ENCODE measurements at places on chromosomes 2 and 18.

DNA sequence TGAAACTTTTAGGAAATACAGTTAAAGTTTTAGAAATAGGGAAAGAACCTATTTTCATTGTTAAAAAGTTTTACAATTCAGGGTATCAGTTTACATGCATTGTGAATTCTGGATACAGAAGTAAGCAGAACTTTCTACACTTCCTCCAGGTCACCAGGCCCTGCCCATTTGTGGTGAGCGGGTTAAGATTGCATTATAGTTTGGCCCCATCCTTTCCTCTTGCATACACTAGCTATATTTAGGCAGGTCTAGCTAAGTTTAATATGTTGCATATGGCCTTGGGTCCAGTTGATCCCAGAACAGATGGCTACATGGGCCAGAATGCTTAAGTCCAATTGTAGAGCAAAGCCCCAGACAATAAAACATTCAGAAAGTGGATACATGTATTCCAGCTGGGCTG is 4.8 kb downstream of the VWA3B start:
- no peak for DNase-seq

GRCh38 chr18:11963991-11964484 is 17.3 kb upstream of the IMPA2 start:
- no peak for DNase-seq

DNA sequence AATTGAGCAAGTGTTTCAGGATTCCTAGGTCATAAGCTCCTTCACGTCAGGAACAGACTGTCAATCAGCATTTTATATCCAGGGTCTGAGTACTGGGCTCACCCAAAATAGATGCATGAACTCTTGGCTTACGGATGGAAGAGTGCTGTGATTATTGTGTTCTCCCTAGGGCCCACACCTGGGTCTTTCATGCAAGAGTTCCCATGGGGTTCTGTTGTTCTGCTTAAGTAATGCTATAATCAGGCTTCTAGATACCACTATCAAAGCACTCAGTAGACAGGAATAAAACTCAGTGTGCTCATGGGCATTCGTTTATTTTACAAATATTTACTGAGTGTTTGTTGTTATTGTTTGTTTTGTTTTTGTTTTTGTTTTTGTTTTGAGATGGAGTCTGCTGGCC is 46.4 kb upstream of the PMAIP1 start:
- DNase-seq, result no peak

- no peak for DNase-seq
These were observed 98.2 kb upstream of the B3GNT7 start for GRCh38 chr2:231297108-231297908.

DNA sequence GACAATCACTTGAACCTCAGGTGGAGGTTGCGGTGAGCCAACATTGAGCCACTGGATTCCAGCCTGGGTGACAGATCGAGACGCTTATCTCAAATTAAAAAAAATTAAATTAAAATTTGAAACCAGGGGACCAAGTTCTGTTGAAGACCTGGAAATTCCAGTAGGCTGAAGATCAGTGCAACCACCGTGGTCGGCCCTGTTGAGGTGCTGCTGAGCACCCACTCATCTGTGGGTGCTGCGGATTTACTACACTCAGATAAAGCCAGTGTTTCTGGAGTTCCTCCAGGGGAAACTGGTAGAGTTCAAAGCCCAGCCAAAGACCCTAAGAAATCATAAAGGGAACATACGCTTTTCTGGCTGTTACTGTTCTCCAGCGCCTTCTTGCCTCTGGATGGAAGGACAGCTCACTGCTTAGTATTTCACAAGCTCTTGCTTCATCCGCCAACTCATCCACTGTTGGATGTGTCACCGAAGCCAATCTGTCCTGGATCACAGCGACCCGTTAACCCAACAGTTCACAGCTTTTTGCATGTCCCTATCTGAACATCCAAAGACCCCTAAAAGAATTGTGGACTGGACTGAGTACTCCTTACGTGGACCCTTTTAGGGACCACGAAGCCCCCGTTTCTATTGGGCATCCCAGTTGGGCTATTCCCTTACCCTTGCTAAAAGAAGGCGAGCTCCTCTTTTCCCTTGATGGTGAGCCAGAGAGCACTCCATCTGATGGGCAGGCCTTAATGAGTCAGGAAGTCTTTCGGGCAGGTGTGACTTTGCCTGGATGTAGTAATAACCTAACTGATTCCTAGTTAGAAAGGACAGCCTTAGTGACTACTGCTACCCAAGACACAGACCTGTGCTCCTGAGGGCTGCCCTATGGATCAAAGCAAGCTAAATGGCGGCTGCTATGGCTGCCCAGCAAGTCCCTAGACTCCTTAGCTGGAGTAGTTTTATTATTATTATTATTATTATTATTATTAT is 6.0 kb upstream of the ALPP start:
- no peak for DNase-seq

DNA sequence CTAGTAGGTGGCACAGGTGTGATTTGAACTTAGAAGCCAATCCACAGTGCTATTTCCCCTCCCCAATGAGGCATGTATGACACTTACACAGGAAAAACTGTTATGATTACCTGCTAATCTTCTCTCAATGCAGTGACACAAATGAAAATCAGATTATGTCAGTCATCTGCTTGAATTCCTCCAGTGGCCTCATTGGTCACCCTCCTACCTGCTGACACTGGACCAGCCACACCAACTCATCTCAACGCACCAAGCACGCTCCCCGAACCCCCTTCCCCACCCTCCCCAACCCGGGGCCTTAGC is 82.2 kb upstream of the SEC11C start:
- DNase-seq, result no peak

GRCh38 chr2:239289545-239289944 is 111.3 kb downstream of the HDAC4 start:
- DNase-seq, result no peak

DNA sequence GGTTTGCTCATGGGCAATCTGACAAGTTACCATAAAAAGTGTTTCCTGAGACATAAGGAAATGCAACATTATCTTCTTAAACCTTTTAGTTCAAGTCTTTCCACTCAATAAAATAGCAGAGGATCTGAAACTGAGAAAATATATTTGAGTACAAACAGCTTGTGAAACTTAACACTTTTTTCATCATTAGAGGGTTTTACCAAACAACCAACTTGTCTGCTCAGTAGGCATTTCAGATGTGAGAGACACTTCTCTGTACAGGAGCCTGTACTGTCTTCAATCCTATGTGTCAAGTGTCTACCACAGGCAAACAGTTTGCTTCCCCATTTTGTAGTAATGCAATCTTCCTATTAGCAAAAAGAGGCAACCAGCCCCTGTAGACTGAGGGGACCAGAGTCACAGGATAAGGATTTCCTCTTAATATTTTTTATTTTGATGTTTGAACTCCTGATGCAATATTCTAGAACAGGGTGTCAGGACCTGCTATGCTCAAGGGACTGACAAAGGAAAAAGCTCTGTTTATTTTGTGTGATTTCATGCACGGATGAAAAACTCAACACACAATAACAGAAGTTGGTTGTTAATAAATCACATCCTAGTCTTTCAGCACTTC is 159.1 kb upstream of the LHCGR start:
- DNase-seq, result no peak

DNA sequence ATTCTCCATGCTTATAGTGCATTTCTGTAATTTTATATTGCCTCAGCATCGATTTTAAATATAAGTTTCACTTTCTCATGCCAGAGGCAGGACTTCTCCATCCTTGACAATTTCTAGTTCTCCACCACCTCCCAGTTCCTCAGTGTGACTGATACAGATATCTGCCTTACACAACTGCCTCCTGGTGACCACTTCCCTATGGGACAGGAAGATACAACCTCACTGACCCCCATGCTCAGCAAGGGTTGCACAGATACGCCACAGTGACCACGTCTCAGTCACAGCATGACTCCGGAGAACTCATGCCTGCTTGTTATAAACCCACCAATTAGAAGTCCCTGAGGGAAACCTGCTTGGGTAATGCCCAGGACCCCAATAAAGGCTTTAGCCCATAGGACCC is 284.0 kb upstream of the MC4R start:
- no peak for DNase-seq

DNA sequence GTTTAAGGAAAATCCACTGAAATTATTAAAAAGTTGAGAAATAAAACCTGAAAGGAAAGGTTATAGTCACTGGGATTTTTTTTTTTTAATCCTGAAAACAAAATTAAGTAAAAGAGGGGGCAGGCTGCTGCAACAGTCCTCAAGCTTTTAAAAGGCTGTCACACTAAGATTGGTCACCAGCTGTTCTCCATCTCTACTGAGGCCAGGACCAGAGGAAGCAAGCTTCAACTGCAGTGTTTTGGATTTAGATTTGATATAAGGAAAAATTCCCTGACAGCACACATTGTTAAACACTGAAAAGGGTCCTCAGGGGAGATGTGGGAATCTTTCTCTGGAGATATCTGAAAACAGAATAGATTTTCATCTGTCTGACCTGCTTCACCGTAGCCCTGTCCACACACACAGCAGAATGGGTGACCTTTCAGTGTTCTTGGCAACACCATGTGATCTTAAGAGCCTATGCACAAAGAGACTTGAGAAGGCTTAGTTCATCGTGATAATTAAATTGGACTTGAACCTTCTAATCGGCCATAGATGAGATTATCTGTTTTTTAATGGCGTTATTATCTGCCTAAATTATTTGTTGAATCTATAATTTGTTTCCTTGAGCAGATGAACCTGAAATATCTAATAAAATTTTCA is 132.0 kb upstream of the BOD1L2 start:
- no peak for DNase-seq

DNA sequence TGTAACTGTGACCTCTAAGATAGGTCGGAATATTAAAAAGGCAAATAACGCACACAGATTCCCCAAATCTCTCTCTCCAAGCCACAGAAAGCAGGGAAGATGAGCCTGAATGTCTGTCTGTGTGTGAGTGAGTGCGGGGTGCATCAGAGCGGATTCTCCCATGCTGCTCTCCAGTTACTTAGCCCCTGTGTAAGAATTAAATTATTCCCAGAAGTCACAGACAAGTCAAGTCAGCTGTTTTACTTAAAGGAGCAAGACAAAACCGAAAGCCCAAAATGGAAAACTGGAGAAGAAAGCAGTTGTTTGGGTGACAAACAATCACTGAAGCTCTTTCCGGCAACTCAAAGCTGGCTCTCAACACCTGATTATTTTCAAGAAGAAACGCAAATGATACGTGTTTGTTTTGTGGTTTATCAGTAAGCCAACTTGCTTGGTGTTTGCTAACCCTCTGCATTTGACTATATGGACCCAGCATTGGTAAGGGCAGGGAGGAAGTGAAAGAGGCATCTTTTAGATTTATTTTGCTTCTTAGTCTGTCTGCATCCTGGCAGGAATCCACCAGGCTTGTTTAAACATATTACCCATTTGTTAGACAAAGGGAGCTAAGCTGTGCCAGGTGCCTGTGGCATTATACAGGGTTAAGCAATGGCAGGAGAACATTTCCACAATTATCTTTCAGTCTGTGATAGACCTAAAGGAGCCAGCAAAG is 121.5 kb upstream of the CREB1 start:
- no peak for DNase-seq

GRCh38 chr2:2739231-2739795 is 408.2 kb upstream of the MYT1L start:
- no peak for DNase-seq

DNA sequence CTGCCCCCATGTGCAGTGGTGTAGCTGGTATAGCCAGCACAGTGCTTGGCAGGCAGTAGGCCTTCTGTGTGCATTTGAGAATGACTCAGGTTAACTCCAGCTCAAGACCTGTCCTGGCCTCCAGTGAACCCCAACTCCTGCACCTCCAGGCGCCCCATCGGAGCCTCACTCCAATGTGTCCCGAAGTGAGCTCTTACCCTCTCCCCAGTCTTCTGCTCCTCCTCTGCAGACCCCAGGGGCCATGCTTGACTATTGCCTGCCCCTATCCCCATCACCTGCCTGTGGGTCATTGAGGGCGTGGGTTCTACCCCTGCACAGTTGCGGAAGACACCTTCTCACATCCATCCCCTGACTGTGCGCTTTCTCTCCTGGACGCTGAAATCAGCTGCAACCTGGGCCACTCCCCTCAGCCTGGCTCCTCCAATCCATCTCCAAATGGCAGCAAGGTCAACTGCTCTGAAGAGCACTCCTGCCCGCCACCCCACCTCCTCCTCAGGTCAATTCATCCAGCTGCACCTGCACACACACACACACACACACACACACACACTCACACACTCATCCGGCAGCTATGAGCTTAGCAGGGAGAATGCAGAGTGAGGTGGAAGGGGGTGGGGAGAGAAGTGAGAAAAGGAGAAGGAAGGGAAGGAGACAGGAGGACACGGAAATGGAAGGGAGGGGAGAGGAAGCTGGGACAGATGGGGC is 130.3 kb upstream of the GLI2 start:
- DNase-seq, result no peak

- DNase-seq, result peak; percentile 18
These were observed 417.7 kb upstream of the SLC14A2 start for GRCh38 chr18:45197526-45197970.

- peak; percentile 11 for DNase-seq
These were observed 758 bp downstream of the RIF1 start for GRCh38 chr2:151410485-151410834.

DNA sequence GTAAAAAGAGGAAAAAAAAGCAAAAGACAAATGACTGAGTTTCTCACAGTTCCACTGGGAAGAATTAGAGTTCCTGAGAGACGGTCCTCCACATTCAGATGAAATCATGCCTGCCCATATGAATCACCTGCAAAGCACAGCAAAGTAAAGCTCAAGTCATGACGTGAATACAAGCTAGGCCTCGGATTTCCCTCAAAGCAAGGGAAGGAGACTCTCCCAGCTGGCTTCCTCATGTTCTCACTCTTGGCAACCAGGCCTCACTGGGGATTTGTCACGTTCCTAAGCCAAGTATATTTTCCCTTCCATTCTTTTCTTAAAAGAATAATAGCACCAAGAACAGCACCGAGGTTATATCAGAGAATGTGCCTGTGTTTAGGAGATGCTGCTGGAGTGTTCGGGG is 47.0 kb downstream of the CYP27C1 start:
- DNase-seq, result no peak

DNA sequence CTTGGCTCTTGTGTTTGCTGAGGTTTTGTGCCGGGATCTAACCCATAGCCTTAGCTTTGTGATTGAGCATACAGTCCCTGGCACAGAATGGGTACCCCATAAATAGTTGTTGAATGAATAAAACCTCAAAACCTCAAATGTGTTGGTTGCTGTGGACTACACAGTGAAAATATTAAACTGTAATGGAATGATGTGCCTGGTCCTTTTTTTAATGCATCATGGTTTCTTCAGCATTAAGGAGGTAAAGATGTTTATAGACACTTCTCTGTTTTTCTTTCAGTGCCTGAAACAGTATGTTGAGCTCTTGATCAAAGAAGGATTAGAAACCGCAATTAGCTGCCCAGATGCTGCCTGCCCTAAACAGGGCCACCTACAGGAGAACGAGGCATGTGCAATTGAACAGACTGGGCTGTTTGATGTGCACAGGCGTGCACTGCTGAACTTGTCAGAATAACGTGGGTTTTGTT is 97.0 kb downstream of the RNF144A start:
- no peak for DNase-seq

DNA sequence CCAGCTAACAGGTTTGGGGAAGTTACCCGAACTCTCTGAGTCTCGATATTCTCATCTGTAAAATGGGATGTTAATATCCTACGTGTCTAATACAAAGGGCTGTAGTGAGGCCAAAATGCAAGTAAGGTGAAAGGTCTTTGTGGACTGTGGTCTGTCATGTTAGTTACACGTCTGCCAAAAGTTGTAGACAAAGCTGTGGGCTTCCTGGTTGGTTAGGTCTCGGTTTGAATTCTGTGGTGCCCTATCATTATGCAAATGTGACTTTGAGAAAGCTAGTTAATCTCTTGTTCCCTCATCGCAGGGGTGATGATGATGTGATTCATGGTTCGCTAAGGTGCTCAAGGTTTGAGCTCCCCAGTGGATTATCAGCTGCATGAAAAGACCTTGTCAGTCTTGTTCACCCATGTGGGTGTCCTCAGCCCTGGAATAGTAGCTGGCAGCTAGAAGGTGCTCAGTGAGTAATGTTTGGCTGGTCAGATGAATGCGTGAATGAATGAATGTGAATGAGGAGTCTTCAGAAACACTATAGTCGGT is 23.1 kb downstream of the TRIB2 start:
- DNase-seq, result no peak

All from stimulated activated CD4-positive, alpha-beta T cell treated with anti-CD3 and anti-CD28 coated beads, Interleukin-4, amount 100 ng/mL, for 48 hours (primary cell).